ENCODE measurements at places on chromosomes 13 and 19.

GRCh38 chr13:95199896-95200295 is 101.4 kb downstream of the ABCC4 start:
- no peak for DNase-seq

- DNase-seq, result no peak
Observed at GRCh38 chr13:32594157-32594738, 8.0 kb downstream of the PDS5B start.

- no peak for DNase-seq
Observed at GRCh38 chr13:112348642-112349345, 27.4 kb upstream of the SPACA7 start.

GRCh38 chr13:41144576-41144975 is 12.0 kb upstream of the KBTBD6 start:
- no peak for DNase-seq

Data from activated CD4-positive, alpha-beta T cell treated with anti-CD3 and anti-CD28 coated beads for 1 hour (primary cell).